Psoas muscle (tissue), 8 donors: ENCODE measurements at places on chromosomes 5 and 9. TPM values are rescaled to one million over a fixed set of nuclear protein-coding genes. Genes with fewer than 3 reads are reported as not detected.

GRCh38 chr5:92017776-92018175 is 634.7 kb upstream of the ARRDC3 start:
- no peaks in the 10 kb centered on the region for H3K27me3 ChIP-seq
- no peaks in the 10 kb centered on the region for H3K4me1 ChIP-seq
- H3K36me3 ChIP-seq: no peaks in the 10 kb centered on the region
- DNase-seq: no peak
- H3K4me3 ChIP-seq: no peak overlapping the region

- DNase-seq: peak; percentile 74
- peaks cover 54% of the 10 kb centered on the region for H3K4me1 ChIP-seq
- no peak overlapping the region for H3K4me3 ChIP-seq
- H3K27ac ChIP-seq: peak overlapping the region; percentile 77
- H3K27me3 ChIP-seq: no peaks in the 10 kb centered on the region
These were observed 83.8 kb downstream of the SEMA4D start for GRCh38 chr9:89413963-89414638.

- no peak for DNase-seq
- H3K4me1 ChIP-seq: no peaks in the 10 kb centered on the region
- H3K4me3 ChIP-seq: no peak overlapping the region
- no peak overlapping the region for H3K27ac ChIP-seq
- H3K36me3 ChIP-seq: no peaks in the 10 kb centered on the region
These were observed 460.2 kb downstream of the NR2F1-AS1 start for GRCh38 chr5:93120771-93121170.

GRCh38 chr5:43642428-43642827 is 39.4 kb downstream of the NNT start:
- H3K4me3 ChIP-seq: no peak overlapping the region
- peak overlapping the region; percentile 7 for H3K27ac ChIP-seq
- peaks cover 35% of the 10 kb centered on the region for H3K36me3 ChIP-seq
- H3K4me1 ChIP-seq: peaks cover 42% of the 10 kb centered on the region
- H3K27me3 ChIP-seq: no peaks in the 10 kb centered on the region

GRCh38 chr9:130990978-130991777 is 17.8 kb upstream of the LAMC3 start:
- no peak overlapping the region for H3K27ac ChIP-seq
- H3K36me3 ChIP-seq: no peaks in the 10 kb centered on the region
- no peak overlapping the region for H3K4me3 ChIP-seq

DNA sequence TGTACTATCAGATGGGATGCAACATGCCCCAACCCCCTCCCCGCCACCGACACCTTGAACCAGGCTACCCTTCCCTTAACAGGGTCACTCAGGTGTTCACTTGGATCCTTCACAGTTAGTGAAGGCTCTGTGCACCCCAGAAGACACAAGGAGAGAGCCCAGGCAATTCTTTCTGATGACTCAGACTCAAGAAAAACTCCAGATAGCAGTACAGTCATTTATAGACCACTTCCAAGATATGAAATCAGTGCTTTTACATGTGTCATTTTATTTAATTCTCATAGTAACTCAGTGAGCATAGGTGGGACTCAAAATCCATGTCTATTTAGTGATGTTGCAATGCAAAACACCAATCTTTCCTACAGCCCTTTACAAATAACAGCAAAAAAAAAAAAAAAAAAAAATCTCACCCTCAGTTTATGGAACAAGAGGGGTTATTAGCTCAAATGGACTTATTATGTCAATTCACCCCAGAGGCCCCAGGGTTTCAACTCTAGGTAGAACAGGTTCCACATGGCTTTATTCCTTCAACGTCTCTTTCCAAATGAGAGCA is 71.9 kb downstream of the FOXD1 start:
- H3K36me3 ChIP-seq: no peaks in the 10 kb centered on the region
- no peak for DNase-seq
- peaks cover 4% of the 10 kb centered on the region for H3K4me1 ChIP-seq
- H3K4me3 ChIP-seq: no peak overlapping the region

GRCh38 chr9:2461892-2462291 is 159.7 kb upstream of the VLDLR start:
- H3K4me1 ChIP-seq: peaks cover 8% of the 10 kb centered on the region
- no peak overlapping the region for H3K27ac ChIP-seq
- H3K36me3 ChIP-seq: no peaks in the 10 kb centered on the region
- DNase-seq: no peak

- H3K36me3 ChIP-seq: no peaks in the 10 kb centered on the region
- no peaks in the 10 kb centered on the region for H3K27me3 ChIP-seq
- H3K27ac ChIP-seq: no peak overlapping the region
- DNase-seq: no peak
- H3K4me3 ChIP-seq: no peak overlapping the region
- no peaks in the 10 kb centered on the region for H3K4me1 ChIP-seq
These were observed 23.7 kb upstream of the UGCG start for GRCh38 chr9:111872886-111873285.

GRCh38 chr9:121954477-121955140 is 138.5 kb downstream of the TTLL11 start:
- H3K27ac ChIP-seq: no peak overlapping the region
- no peak overlapping the region for H3K4me3 ChIP-seq
- H3K27me3 ChIP-seq: no peaks in the 10 kb centered on the region
- H3K4me1 ChIP-seq: no peaks in the 10 kb centered on the region

DNA sequence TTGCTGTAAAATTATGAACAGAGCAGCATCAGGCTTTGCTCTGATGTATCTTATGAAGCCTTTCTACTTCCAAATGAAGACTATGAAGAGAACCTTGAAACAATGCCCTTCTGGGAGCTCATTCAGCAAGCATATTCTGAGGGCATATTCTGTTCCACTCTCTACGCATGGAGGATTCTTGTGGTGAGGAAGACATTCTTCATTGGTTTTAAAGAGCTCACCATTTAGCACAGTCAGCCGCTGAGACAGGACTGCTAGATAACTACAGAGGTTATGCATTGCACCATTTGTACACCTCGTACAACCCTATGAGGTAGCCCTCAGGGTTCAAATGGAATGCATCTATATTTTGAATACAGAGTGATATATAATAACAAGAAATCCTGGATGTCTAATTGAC is 61.0 kb downstream of the INVS start:
- no peak overlapping the region for H3K27ac ChIP-seq
- H3K36me3 ChIP-seq: peaks cover 4% of the 10 kb centered on the region
- H3K4me1 ChIP-seq: no peaks in the 10 kb centered on the region
- H3K4me3 ChIP-seq: no peak overlapping the region

DNA sequence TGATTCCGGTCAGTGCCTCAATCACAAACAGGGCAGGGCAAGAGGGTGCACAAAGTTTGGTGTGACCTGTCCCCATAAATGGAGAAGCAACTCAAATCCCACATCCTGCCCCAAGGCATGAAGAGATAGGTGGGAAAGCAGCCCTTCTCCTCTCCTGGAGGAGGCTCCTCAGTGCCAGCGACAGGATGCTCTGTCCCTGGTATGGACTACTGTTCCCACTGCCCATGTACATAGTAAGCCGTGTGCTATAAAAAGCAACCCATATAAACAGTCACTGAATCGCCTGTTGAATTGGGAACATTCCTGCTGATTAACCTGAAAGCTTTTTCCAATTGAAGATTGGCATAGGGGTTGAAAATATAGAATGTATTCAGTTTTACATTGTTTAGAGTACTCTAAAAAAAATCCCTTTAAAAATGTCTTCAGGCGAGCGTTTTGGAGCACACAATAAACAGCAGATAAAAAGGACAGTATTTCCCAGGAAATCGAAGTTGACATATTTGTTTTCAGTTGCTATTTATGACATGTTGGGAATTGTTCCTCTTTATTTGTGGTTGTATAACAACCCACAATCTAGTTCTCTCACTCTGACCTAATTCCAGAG is 513.9 kb downstream of the DIRAS2 start:
- no peak for DNase-seq
- no peaks in the 10 kb centered on the region for H3K36me3 ChIP-seq
- no peak overlapping the region for H3K27ac ChIP-seq
- H3K27me3 ChIP-seq: no peaks in the 10 kb centered on the region

DNA sequence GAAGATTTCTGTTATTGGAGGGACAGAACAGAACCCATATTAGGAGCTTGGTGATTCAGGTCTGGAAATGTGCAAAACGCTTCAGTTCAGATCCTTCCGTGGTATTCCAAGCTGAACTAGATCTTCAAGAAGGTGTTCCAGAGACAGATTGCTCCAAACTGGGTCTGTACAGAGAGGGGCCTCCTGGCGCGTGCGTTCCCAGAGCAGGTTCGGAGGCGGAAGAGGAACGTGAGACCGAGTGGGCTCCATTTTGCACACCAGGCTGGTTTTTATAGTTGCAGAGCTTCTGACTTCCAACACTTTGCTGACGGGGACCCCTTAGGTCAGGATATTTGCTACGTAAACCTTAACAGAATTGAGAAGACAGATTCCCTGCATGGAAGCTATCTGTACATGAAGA is 16.7 kb upstream of the RPL26L1 start:
- H3K27me3 ChIP-seq: no peaks in the 10 kb centered on the region
- peaks cover 4% of the 10 kb centered on the region for H3K36me3 ChIP-seq
- no peaks in the 10 kb centered on the region for H3K4me1 ChIP-seq
- H3K27ac ChIP-seq: no peak overlapping the region
- DNase-seq: no peak
- H3K4me3 ChIP-seq: no peak overlapping the region

DNA sequence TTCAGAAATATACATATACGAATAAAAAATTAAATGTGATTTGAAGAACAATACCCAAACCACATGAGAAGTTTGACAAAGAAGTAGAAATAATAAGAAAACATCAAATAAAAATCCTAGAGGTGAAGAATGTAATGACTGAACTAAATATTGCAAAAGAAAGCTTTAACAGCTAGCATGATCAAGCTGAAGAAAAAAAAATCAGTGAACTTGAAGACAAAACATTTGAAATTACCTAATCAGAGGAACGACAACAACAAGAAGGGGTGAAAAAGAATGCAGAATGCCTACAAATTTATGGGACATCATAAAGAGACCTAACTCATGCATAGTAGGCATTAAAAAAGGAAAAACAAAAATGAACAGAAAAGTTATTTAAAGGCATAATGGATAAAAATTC is 60.5 kb upstream of the SPEF2 start:
- H3K27me3 ChIP-seq: no peaks in the 10 kb centered on the region
- H3K27ac ChIP-seq: no peak overlapping the region
- no peaks in the 10 kb centered on the region for H3K4me1 ChIP-seq
- H3K36me3 ChIP-seq: no peaks in the 10 kb centered on the region

DNA sequence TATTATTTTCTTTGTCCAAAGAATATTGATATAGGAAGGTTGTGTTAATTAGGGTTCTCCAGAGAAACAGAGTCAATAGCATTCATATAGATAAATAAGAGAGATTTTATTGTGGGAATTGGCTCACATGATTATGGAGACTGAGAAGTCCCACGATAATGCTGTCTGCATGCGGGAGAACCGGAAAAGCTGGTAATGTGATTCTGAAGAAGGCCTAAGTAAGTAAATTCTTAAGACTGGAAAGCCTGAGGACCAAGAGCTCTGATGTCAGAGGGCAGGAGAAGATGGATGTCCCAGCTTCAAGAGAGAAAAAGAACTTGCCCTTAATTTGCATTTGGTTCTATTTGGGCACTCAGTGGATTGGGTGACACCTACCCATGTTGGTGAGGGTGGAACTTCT is 307.4 kb upstream of the C9orf72 start:
- H3K4me3 ChIP-seq: no peak overlapping the region
- no peaks in the 10 kb centered on the region for H3K4me1 ChIP-seq
- no peaks in the 10 kb centered on the region for H3K36me3 ChIP-seq

DNA sequence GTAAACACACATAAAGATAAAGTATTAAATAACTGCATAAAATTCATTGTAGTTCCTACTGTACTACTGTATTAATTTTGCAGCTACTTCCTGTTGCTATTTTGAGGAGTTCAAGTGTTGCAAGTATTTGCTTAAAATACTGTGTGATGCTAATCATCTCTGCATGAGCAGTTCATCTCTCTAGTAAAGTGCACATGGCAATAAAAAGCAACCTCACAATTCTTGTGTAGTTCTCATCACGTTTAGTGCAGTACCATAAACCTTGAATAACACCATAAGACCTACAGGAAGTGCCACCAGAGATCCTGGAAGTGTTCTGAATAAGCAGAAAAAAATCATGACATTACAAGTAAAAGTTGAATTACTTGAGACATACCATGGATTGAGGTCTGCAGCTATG is 34.6 kb downstream of the CPLANE1 start:
- H3K27me3 ChIP-seq: no peaks in the 10 kb centered on the region
- no peak for DNase-seq
- peaks cover 98% of the 10 kb centered on the region for H3K36me3 ChIP-seq

GRCh38 chr5:128772356-128772755 is 192.9 kb upstream of the SLC27A6 start:
- no peak overlapping the region for H3K4me3 ChIP-seq
- H3K4me1 ChIP-seq: no peaks in the 10 kb centered on the region
- H3K36me3 ChIP-seq: no peaks in the 10 kb centered on the region

- peak overlapping the region; percentile 83 for H3K4me3 ChIP-seq
- peaks cover 16% of the 10 kb centered on the region for H3K4me1 ChIP-seq
- peak overlapping the region; percentile 89 for H3K27ac ChIP-seq
- no peaks in the 10 kb centered on the region for H3K27me3 ChIP-seq
These were observed 795 bp downstream of the NDUFAF2 start for GRCh38 chr5:60945813-60946187.

GRCh38 chr5:16467363-16468219 is 2.0 kb upstream of the ZNF622 start:
- peaks cover 71% of the 10 kb centered on the region for H3K4me1 ChIP-seq
- peak overlapping the region; percentile 83 for H3K4me3 ChIP-seq
- no peaks in the 10 kb centered on the region for H3K27me3 ChIP-seq
- H3K27ac ChIP-seq: peak overlapping the region; percentile 89
- DNase-seq: no peak

GRCh38 chr5:17991775-17992174 is 357.5 kb downstream of the TAF11L14 start:
- DNase-seq: no peak
- H3K4me3 ChIP-seq: no peak overlapping the region
- H3K27me3 ChIP-seq: no peaks in the 10 kb centered on the region
- H3K4me1 ChIP-seq: no peaks in the 10 kb centered on the region
- no peaks in the 10 kb centered on the region for H3K36me3 ChIP-seq
- no peak overlapping the region for H3K27ac ChIP-seq

GRCh38 chr9:113293285-113293878 is 9.8 kb downstream of the RNF183 start:
- no peak overlapping the region for H3K27ac ChIP-seq
- no peak for DNase-seq
- H3K4me1 ChIP-seq: no peaks in the 10 kb centered on the region
- no peak overlapping the region for H3K4me3 ChIP-seq
- peaks cover 59% of the 10 kb centered on the region for H3K36me3 ChIP-seq
- H3K27me3 ChIP-seq: no peaks in the 10 kb centered on the region

GRCh38 chr9:136409557-136410455 is 608 bp downstream of the ENTR1 start:
- H3K4me3 ChIP-seq: peak overlapping the region; percentile 99
- H3K36me3 ChIP-seq: no peaks in the 10 kb centered on the region
- peaks cover 25% of the 10 kb centered on the region for H3K4me1 ChIP-seq
- peak overlapping the region; percentile 94 for H3K27ac ChIP-seq

GRCh38 chr9:5470122-5470521 is 19.8 kb downstream of the CD274 start:
- H3K4me1 ChIP-seq: no peaks in the 10 kb centered on the region
- H3K27ac ChIP-seq: no peak overlapping the region
- H3K4me3 ChIP-seq: no peak overlapping the region
- peaks cover 26% of the 10 kb centered on the region for H3K36me3 ChIP-seq
- DNase-seq: no peak
- no peaks in the 10 kb centered on the region for H3K27me3 ChIP-seq

EQTN gene
- polyA plus RNA-seq: not detected

IFNB1 gene
- polyA plus RNA-seq: not detected

PCDHB9 gene
- polyA plus RNA-seq: 0.09 TPM

CDH12 gene
- polyA plus RNA-seq: not detected

PPP3R2 gene
- polyA plus RNA-seq: not detected

NME5 gene
- polyA plus RNA-seq: 0.32 TPM

PTPN3 gene
- 130 TPM for polyA plus RNA-seq

EPB41L4B gene
- polyA plus RNA-seq: 2.6 TPM

RPL37 gene
- polyA plus RNA-seq: 1,068 TPM

MUSK gene
- 2.3 TPM for polyA plus RNA-seq
